ENCODE measurements at places on chromosomes 6 and 20.

- DNase-seq: no peak
Measured at GRCh38 chr6:119444642-119445557, 95.3 kb upstream of the MAN1A1 start.

DNA sequence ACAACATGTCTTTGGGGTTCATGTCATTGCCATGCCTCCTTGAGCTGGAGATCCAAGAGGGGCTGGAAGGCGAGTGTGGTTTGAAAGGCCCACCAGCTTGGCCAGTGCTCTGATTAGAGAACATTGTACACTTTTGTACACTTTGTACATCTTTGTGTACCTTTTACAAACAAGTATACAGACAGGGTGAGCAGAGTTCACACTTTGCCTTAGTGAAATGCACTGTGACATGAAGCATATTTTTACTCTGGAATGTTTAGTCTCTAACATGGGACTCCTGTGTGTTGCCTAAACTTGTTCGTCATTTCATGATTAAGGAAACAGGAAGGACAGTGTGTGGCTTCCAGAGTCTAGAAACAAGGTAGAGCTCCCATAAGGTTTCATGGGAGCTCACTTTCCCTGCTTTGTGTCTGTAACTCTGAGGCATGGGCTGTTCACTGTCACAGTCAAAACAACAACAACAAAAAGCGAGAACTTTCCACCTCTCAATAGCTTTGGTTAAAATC lies 225.8 kb upstream of the SOX4 start:
- no peak for DNase-seq

DNA sequence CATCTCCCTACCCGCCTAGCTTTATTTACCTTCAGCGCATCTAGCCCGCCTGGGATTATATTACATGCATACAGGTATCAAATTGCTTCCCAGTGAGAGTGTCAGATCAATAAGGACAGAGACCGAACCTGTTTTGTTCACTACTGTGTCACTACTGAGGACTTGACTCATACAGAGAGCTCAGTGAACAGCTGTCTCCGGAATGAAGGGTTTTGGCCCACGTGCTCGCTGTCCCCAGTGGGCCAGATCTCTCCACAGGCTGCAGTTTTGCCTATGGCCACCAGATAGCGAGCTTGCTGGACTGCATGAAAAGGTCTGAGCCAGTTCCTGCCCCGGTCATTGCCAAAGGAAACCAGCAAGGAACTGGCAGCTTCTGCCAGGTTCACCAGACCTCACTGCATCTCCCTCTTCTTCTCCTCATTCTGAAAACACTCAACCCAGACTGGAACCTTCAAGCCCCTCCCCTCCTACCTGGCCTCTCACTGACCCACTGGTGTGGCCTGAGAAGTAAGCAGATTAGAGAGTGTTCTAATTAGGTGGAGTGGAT lies 150.8 kb downstream of the ZMYND8 start:
- peak; percentile 7 for DNase-seq

GRCh38 chr6:89311853-89312531 lies 3.1 kb downstream of the GABRR2 start:
- DNase-seq: peak; percentile 45

DNA sequence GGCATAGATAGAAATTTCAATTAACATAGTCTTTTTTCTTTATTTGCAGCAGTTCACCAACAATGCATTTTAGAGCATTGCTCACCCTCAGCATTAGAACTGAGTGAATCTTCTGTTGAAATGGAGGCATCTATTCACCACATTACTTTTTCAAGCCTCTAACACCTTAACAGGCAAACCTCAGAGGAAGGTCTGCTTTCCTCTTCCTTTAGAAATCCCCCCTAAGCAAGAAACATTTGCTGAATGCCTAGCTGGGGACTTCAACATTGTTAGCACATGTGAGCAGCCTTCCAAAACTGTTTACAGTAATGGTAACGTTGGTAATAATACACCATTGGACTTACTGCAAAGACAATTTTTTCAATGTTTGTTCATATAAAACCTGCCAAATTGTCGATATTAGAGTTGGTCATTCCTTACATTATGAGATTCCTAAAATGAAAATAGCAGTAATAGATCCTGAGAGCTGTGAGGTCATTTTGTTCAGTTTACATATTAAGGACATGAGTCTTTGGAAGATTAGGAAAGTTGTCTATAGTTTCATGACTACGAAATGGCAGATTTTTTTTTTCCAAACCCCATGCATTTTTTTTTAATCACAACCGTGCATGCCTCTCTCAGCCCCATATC lies 20.6 kb upstream of the AKIRIN2 start:
- no peak for DNase-seq

- no peak for DNase-seq
Measured at GRCh38 chr20:37742131-37742530, 48.3 kb downstream of the CTNNBL1 start.

DNA sequence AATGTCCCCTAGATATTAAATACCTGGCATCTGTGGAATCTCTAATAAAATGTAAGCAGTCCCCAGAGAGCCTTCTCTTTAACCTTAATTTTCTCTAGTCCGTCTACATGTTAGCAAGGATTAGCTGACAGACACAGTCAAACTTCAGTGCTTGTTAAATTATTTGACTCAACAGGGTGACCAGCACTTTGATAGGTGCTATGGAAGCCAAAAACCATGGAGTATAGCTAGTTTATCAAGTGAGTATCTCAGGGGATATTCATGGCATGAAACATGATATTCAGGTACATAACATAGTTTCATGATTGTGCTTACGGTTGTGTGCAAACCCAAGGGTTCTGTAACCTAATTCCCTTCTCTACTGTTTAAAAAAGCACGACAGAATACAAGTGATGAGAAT lies 3.9 kb downstream of the RHAG start:
- no peak for DNase-seq

- DNase-seq: no peak
Measured at GRCh38 chr20:63567136-63567385, 7.0 kb downstream of the HELZ2 start.

DNA sequence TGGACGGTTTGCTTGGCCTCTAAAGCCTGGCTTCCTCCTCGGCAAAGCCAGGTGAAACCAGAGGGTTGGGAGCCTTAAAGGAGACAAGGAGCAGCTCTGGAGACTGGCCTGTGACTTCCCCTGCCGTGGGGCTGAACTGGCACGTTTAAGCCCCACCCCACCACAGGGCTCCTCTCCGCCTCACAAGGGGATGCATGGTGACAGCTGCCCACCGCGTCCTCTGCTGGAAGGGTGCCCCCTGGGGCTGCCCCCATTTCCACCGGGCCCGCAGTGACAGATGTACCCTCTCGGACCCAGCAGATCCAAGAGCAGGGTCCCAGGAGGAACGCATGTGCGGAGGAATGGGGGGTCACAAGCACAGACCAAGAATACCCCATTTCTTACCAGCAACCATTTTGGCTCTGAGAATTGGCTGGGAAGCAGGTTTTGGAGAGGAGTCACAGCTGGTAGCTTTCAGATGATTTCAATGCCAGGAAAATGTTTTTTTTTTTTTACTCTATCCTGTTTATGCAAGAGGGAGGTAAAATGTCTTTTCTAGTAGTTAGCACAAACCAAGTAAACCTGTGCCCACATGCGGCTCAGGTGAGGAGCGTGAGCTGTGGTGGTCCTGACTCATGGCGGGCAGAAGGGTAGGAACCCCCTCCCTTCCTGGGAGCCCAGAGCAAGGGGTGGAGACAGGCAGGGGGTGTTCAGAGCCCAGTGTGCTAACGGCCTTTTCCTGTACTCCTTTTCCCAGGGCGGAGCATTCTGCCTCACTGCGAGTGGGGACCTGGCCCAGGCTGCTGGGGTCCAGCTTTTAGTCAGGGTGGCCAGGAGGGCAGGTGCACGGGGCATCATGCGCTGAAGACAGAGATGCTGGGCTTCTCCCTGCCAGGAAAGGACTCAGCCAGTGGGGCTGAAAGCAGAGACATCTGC lies 33.0 kb downstream of the FRMD1 start:
- DNase-seq: no peak

GRCh38 chr20:43686820-43687219 lies 19.9 kb downstream of the MYBL2 start:
- DNase-seq: no peak

GRCh38 chr6:99132026-99132635 lies 184.4 kb upstream of the FBXL4 start:
- no peak for DNase-seq

GRCh38 chr20:42204109-42204660 lies 586.0 kb upstream of the CHD6 start:
- no peak for DNase-seq

DNA sequence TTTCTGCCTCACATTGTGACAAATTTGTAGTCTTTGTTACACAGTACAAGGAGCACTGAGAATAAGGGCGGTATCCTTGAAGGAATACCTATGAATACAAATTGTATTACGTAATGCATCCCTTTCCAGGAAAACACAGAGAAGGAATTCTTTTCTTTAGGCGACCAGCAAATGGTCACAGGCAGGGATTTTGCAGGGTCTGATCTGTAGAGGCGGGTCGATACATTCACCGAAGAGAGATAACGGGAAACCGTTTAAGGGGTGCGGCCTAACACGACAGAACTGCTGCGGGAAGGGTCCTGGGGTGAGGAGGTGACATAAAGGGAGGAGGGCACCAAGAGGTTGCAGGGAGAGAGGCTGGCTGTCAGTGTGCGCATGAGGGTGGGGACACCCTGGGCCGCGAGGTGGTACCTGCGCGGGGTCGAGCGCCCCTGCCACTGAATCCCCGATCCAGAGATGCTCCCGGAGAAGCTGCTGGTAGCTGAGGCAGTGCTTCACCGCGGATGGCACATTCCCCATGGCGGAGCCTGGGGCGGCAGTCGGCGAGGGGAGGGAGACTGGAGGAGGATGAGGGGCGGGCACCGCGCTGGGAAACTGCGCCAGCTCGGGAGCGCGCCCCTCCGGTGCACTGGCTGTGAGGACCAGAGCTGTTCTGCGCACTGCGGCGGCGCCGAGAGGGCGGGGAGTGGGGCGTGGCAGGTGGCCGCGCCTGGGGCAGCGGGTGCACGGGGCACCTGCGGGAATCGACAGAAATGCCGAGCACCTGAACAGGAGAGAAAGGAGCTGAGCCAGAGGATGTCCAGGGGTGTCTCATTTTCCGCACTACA lies at the start of gene HMGCLL1:
Gene HMGCLL1, minus strand, starts transcription at position 656 of the 827 bp plus-strand sequence. Its CDS starts 137 bp downstream, at position 519.
- DNase-seq: peak; percentile 81

- DNase-seq: no peak
Measured at GRCh38 chr6:151236668-151237401, 2.9 kb upstream of the AKAP12 start.

GRCh38 chr20:45039475-45039820 lies 61.5 kb downstream of the KCNS1 start:
- no peak for DNase-seq

DNA sequence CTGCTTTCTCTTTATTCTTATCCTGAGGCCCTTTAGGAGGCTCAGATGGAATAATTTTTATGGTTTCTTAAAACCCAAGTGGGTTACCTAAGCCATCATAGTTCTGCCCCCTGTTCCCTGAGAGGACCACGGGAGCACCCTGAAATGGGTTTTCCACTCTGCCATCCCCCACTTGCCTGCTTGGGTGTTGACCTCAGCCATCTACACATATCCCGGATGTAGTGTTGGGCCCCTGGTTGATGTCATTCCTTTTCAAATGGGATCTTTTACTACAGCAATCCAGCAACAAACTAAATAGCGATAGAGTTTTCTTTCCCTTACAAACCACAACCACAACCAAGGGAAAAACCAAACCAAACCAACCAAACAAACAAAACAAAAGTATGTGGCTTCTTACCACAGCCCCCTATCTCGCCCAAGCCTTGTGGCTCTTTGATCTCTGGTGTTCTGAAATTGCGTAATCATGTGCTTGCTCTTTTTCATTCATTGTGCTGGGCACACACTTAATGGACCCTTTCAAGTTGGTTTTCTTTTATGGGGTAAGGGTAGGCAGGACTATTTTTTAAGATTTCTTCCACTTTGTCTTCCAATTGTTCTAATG lies 154.9 kb downstream of the ESR1 start:
- no peak for DNase-seq

- peak; percentile 53 for DNase-seq
Measured at GRCh38 chr6:133568970-133569889, 319.7 kb upstream of the TCF21 start.

DNA sequence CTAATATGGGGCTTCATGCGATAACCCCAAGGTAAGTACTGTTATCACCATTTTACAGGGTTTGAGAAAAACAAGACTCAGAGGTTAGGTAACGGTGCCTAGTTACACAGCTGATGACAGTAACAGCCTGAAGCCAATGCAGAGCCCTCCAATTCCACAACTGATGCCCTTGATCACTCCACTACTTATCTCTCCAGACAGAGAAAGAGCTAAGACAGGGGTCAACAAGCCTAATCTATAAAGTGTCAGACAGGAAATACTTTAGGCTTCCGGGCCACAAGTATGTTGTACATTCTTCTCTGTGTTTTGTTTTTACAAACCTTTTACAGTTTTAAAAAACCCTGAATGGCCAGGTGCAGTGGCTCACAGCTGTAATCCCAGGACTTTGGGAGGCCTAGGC lies 50.9 kb downstream of the MAP7 start:
- DNase-seq: no peak

GRCh38 chr6:143872201-143872600 lies 7.9 kb downstream of the ZC2HC1B start:
- no peak for DNase-seq

DNA sequence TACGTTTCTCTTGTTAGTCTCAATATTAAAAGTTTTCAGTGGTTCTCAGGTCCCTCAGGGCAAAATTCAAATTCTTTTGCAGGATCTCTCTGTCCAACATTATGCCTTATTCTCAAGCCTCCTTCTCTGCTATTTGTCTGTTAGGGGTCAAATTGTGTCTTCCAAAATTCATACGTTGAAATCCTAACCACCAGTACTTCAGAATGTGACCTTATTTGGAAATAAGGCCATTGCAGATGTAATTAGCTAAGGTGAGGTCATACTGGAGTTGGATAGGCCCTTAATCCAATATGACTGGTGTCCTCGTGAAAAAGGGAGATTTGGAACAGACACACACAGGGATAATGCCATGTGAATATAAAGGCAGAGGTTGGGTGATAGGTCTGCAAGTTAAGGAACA lies 64.1 kb upstream of the ADGRF1 start:
- DNase-seq: no peak

GRCh38 chr6:161301338-161301737 lies 27.5 kb upstream of the AGPAT4 start:
- DNase-seq: no peak

DNA sequence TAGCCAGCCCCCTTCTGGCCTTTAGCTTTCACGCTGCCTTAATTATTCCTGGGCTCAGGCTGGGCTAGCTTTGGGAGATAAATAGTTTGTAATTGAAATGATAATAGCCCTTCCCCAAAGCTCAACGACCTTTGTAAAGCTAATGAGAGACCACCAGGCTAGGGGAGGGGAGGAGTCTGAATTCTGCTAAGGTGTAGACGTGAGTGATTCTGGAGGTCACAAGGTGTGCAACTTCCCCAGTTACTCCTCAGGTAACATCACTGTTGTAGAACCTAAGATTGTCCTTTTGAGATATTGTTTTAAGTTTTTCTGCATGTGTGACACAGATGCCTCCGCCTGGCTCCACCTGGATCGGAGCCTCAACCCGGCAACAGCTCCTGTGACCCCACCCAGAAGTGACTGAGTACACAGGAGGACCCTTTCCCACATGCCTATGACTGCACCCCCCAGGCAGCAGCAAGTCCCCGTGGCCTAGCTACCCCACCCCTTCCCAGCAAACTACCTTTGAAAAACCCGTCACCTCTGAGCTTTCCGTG lies 5.8 kb upstream of the GPR31 start:
- DNase-seq: no peak

- DNase-seq: no peak
Measured at GRCh38 chr6:40146902-40147301, 212.6 kb upstream of the MOCS1 start.

GRCh38 chr6:119090256-119090655 lies 11.8 kb upstream of the FAM184A start:
- no peak for DNase-seq

GRCh38 chr6:46217671-46218131 lies 46.9 kb upstream of the ENPP5 start:
- no peak for DNase-seq
